Stimulated activated CD4-positive, alpha-beta T cell treated with anti-CD3 and anti-CD28 coated beads, Interleukin-1b, Interleukin-23, amount 100 ng/mL, for 1 hour (primary cell): ENCODE measurements at places on chromosomes 11 and 22.

GRCh38 chr22:37010976-37011375 lies 8.3 kb downstream of the TST start:
- no peak for DNase-seq

- no peak for DNase-seq
Observed at GRCh38 chr11:107999759-108000455, 8.8 kb upstream of the CUL5 start.

DNA sequence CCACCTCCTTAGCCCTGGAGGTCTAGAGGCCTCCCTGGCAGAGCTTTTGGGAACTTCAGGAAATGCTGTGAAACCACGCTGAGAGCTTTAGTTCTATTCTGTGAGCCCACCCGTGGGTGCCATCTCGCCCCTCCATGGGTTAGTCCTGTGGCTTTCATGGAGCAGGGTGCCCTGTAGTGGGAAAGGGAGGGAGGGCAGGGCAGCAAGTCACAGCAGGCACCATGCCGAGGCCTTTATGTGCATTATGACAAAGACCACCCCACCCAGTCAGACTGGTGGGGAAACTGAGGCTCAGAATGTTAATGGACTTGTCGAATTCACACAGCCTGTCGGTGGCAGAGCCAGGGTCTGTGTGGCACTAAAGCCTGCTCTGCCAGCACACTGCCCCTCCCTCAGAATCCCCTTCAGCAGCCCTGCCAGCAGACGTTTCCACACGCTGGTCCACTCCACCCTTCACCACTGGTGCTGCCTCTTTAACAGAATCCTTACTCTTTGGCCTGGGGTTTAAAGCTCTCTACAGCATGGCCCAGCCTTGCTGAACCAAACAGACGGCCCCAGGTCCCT lies 13.4 kb downstream of the TMPRSS13 start:
- no peak for DNase-seq

- no peak for DNase-seq
Observed at GRCh38 chr22:32853662-32854061, 52.2 kb downstream of the TIMP3 start.

DNA sequence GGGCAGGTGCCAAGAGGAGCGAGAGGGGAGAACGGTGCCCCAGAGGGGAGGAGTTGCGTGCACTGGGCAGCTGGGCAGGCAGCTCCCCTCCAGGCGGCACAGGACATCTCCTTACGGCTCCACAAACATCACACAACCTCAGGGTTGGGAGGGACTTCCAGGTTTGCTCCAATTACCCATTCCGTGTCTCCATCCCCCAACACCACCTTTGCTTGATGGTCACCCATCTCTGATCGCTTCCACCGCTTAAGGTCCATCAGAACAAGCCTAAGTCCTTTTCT lies 14.5 kb upstream of the TP53AIP1 start:
- DNase-seq, result no peak

DNA sequence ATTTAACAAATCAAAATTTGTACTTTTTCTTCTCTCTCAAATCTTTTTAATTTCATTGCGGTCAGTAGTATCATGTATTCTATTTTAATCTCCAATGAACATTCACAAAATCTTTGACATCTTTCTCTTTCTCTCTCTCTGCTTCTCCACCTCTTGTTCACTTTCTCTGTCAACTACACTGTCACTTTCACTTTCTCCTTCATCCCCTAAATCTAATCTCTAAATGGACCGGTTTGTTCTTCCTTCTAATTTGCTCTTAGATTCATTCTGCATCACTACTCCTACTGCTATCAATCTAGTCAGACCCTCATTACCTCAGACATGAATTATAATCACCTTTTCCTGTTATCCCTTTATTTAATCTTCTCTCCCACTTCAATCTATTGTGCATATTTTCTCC lies 18.6 kb downstream of the CCDC73 start:
- DNase-seq, result no peak

DNA sequence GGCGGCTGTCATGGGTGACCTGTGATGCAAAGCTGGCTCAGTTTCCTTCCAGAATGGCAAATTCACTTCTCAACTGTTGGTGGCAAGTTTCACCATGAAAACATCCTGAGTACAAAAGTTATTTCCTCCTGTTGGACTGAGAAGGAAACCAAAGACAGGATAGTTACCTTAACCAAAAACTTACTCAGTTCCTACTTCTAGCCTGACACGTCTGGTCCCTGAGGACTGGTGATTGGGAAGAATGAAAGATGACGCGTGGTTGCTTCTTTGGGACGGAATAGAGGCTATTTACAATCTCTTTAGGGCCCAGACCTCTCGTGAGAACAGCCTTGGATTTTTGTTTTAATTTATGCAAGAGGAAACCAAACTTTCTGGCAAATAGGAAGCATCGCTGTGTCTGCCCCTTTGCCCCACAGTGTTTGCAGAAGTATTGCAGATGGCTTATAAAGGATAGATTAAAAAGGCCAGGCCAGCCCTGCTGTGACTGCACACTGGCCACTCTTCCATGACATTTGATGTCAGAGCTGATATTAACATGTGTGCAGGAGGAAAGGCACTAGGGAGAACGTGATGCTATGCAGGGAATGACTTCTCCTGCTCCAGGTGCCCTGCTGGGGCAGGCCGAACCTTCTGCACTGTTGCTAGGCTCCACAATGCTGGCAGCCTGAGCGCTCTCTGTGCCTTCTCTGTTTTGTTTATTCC lies 7.6 kb downstream of the VPS26B start:
- no peak for DNase-seq

GRCh38 chr11:45662096-45662664 lies 3.2 kb downstream of the CHST1 start:
- no peak for DNase-seq

DNA sequence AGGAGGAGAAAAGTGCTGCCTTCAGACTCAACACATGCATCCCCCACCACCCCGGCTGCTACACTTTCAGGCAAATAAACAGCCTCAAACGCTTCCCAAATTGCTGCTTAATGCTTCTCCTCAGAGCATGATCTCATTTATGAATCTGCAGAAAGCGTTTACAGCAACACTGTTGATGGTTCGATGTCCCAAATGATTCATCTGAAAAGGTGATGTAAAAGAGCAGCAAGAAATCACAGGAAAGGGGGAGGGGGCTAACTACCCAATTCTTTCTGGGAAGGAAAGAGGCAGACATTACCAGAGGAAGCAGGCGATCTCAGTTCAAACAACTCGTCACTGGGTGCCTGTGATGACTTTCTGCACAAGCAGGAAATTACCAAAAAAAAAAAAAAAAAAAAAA lies 119.6 kb downstream of the TENM4 start:
- DNase-seq, result no peak

- no peak for DNase-seq
Observed at GRCh38 chr22:35970616-35971455, 57.8 kb downstream of the RBFOX2 start.

GRCh38 chr11:102345904-102346303 lies 1.1 kb upstream of the BIRC2 start:
- DNase-seq, result no peak
